ENCODE measurements at places on chromosomes 5 and 9. TPM values are rescaled to one million over a fixed set of nuclear protein-coding genes. Genes with fewer than 3 reads are reported as not detected.

The CFAP90 gene
- 1.6 TPM for total RNA-seq

The SLC34A1 gene
- total RNA-seq, result not detected

The IL9 gene
- total RNA-seq, result not detected

The GSN gene
- 437 TPM for total RNA-seq

The SPINK13 gene
- total RNA-seq, result not detected

The PCDHB12 gene
- 15.0 TPM for total RNA-seq

The DUSP1 gene
- 305 TPM for total RNA-seq

The LCN1 gene
- total RNA-seq, result 13.0 TPM

The SHISAL2B gene
- not detected for total RNA-seq

The SLC6A18 gene
- not detected for total RNA-seq

The KIF2A gene
- 111 TPM for total RNA-seq

The BNIP1 gene
- 15.6 TPM for total RNA-seq

The SELENOP gene
- total RNA-seq, result 304 TPM

The CCDC192 gene
- not detected for total RNA-seq

The SLC25A2 gene
- total RNA-seq, result not detected

The PTGDS gene
- total RNA-seq, result 230 TPM

The PHF2 gene
- 46.2 TPM for total RNA-seq

The RNF183 gene
- total RNA-seq, result 0.66 TPM

The MYMK gene
- 2.1 TPM for total RNA-seq

The CDC23 gene
- 40.4 TPM for total RNA-seq

Data from camera-type eye (tissue), 1 donor.